Stimulated activated CD4-positive, alpha-beta T cell treated with anti-CD3 and anti-CD28 coated beads, Interleukin-15, amount 100 ng/mL, for 1 hour (primary cell): ENCODE measurements at places on chromosomes 7 and 10.

DNA sequence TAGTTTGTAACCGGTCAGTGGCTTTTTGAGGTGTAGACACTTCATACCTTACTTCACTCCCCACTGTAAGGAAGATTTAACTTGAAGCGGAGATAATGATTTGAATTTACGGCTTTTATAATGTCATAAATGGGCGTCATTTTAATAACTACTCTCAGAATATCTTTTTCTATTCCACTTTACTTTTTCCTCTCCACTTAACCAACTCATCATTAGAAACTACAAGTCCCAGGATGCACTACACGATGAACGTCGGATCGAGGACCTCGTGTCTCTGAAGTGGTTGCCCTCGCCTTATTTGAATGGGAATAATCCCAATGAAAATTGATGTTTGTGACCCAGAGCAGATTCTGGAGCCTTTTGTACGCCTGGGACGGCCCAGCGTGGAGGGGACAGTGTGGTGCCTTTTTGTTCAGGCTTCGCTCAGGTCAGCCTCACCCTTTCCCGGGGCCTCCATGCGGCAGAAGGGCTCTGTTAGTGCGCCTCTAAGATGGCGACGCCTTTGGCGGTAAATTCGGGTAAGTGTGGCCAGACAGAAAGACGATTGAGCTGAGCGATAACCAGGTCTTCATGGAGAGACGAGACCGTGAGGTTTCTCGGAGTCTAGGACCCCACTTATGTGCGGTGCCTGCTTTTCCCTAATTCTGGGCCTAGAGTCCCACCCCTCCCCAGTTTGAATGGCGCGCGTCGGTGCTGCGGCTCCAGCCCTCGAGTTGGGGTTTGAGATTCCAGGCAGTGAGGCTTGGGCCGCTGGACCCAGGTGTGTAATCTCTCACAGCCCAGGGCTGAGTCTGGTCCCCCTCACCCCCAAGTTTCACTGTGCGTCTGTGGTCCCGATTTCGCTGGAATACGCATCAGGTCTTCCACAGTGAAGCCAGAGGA lies at the start of gene NUP205:
NUP205 (plus strand) TSS at position 463 of the 882 bp plus-strand sequence; CDS start at position 491, 28 bp downstream.
- peak; percentile 65 for DNase-seq

DNA sequence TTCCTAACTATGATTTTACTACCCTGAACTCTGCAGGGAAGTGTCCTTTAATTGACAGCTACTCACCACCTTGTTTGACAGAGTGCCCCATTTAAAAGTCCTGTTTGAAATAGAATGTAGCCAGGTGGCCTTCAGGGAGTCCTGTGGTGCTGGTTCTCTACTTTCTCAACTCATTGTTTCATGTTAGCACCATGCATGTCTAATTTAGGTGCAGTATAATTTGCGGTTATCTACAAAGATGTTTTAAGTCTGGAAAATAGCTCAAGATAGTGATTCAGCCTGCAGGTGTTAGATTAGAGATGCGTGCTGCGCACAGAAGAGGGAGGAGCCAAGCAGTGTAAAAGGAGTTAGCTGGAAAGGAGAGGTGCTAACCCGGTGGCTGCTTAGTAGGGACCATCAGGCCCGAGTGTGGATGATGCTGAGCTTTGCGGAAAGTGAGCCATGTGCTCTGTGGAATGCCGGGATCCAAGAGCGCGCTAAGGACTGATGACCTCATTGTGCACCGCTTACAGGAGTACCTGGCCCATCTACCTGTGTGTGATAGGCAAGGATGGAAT lies 1.2 kb downstream of the CCM2 start:
- DNase-seq: no peak

GRCh38 chr7:21261627-21262594 lies 166.0 kb upstream of the SP4 start:
- DNase-seq: no peak

DNA sequence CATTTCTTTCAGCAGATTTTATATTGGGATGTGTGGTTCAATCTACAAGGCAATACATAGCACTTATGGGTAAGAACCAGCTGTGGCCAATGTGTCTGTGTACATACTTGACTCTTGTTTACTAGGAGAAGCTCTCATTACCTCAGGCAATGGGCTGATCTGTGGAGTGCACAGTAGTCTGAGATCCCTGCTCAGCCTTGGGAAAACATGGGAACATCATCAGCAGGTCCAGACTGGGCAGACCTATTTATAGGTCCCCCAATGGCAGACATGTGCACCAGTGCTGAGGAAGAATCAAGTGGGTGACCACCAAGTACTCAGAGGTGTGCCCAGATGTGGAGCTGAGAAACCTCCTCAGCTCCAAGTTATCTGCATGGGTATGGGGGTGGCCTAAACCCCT lies 349.7 kb downstream of the KIF20B start:
- DNase-seq: no peak

DNA sequence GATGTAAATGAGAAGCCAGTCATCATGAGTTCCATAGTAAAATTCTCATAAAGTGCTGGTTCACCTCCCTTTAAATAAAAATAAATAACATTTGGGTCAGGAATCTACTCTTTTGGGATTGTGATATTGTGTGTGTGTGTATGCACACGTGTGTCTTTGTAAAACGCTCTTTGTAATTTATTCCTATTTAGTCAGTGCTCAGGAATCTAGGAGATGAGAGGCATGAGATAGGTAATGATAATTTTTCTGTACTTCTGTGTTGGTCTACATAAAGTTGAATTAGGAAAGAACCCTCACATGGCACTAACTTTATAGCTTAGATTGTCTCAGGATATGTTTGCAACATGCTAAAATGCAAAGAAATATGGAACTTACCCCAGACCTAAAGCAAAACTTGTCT lies 4.9 kb upstream of the CALCR start:
- no peak for DNase-seq
